NCI-H187 (cell line): ENCODE measurements at places on chromosomes 11 and 22.

DNA sequence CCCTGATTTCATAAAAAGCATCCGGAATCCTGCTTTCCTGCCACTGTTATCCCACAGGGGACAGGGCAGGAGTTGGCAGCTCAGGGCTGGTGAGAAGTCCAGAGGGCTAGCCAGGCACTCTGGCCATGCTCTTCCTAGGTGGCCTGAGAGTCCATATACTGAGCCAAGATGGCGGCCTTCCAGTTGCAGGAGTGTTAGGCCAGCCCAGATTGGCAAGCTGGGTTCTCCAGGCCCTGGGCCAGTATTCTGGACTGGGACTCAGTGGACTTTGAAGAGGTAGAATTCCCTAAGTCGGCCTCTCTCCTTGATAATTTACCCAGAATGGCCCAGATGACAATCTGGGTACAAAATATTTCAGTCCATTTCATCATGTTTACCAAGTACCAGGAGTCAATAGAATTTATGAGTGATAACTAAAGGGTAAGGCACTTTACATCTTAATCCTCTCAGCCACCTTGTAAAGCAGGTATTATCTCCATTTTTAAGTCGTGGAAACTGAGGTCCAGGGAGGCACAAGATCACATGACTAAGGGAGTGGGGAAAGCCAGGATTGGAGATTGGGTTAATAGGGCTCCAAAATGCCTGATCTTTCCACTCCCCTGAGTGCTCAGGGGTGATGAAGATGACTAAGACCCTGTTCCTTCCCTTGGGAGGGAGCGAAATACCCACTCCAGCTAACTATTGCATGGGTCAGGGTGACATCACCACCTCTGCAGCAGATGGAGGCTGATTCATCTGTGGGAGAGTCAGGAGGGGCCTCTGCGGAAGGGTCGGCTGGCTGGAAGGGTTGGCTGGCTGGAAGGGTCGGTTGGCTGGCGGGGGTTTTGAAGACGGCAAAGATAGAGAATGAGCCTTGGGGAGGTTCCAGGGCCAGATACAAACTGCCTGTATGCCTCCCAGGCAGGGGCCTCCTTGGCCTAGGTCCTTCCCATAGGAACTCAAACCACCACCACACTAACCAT, 1.2 kb upstream of the MICALL1 start:
- no peak for DNase-seq

DNA sequence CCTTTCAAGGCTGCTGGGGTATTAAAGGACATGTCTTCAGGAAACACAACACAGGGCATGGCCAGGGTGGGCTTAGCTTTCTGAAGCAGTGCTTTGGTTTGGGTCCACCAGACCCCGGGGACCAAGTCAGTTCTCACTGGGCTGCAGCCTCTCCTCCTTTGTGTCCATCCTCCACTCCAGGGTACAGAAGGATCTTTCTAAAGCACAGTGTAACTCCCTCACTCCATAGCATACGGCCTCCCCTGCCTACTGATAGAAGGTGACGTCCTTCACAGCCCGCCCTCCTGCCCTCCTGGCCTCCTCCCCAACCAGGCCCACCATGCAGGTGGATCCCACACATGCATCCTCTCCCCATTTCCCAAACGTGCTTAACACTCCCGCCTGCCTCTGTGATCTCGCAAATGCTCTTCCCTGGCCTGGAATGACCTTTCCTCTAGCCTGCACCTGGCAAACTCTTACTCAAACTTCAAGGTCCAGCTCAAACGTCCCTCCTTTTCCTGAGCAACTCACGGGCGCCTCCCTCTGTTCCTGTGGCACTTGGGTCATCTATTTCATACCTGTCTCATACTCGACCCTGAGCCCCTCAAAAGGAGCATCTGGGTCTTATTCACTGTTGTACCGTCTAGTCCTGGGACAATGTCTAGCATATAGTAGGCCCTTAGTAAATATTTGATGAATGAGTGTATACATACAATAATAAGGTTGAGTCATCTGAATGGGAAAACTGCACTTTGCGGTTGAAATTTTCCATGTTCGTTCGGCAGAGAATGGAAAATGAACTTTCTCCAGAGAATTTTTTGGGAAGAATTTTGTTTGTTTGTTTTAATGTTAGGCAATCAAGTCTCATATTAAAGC, 187.7 kb downstream of the EFCAB6 start:
- DNase-seq, result no peak

DNA sequence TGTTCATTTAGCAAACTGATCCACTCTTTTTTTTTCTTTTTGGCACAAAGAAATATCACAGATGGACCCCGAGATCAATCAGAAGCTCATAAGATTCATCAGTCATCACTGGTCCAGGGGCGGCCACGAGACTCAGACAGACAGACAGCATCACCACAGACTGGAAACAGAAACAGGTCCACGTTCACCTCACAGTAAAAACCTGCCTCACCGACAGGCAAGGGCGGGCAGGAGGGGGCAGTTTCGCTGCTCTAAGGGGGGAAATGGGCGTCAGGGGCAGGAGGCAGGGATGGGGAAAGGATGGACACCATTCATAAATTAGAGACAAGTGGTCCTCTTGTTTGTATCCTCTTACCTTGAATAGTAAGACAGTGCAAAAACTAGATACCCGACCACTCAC, 16.5 kb downstream of the CHST1 start:
- DNase-seq, result no peak

GRCh38 chr11:63530021-63530420, 6.6 kb upstream of the PLAAT4 start:
- no peak for DNase-seq

DNA sequence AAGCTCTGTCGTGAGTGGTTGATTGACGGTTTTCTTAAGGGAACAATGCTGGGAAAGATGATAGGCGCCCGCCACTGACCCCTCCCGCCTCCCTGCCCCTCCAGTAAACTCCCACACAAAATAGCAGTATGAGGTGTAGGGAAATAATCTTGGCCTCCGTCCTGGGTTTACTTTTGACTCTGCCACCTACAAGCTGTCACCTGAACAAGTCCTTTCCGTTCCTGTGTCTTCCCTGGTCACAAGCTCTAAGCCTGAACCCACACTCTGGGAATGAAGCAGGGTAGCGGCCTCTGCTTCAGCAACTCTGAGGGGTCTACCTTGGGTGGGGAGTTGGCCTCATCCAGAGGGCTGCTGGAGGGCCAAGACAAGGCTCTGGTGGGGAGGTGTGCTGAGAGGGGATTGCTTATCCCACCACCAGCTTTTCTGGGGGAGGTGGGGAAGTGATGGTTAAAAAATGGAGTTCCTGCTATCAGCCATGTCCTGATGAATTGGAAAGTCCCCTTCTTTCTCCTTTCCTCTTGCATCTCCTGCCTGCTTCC, 87.8 kb downstream of the CEP164 start:
- no peak for DNase-seq
